ENCODE measurements at places on chromosomes 5 and 9. TPM values are rescaled to one million over a fixed set of nuclear protein-coding genes. Genes with fewer than 3 reads are reported as not detected.

The NUTM2G gene
- not detected for total RNA-seq

DNA sequence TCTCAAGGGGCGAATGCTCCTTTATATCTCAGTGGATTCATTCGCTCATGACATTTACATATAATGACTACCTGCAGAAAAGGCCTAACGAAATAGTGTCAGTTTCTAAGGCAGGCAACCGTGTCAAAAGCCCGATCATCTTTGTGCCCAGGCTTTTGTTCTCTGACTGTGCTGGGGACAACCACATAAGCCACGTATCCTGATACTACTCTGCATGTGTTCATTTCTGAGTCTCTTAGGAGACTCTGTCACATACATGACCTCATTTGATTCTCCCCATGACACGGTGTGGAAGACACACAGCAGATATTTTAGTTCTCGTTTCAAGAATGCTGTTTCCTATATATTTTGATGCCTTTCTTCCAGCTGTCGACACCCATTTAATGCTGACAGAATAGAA, 598.5 kb downstream of the BNC2 start:
- no peak for DNase-seq

- no peak for DNase-seq
Observed at GRCh38 chr9:86977205-86977835, 30.0 kb upstream of the GAS1 start.

DNA sequence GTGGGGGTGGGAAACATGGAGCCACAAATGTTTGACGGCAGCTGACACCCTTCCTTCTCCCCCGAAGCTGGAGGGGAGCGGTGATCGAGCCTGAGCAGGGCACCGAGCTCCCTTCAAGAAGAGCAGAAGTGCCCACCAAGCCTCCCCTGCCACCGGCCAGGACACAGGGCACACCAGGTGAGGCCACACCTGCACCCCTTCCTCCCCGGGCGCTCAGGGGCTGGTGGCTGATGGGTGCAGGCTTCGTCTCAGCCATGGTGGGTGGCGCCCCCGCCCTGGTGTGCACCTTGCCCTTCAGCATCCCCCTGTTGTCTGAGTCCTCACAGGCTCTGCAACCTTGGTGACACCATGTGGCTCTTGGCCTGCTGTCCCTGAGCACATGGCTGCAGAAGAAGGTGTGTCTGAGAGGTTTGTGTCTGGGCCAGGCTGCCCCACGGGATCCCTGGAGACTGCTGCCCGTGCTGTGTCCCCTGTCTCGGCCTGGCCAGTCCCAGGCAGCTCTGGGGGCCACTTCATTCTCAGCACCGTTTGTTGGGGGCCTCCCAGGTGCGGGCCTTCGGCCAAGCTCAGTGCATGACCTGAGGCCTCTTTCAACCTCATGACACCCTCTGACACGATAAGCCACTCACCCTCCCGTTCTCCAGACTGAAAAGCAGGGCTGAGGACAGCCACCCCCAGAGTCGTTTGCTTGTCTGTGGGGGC, 11.1 kb downstream of the MAN1B1 start:
- DNase-seq = no peak

GRCh38 chr9:69411931-69412740, 87.1 kb downstream of the ENTREP1 start:
- DNase-seq = no peak

DNA sequence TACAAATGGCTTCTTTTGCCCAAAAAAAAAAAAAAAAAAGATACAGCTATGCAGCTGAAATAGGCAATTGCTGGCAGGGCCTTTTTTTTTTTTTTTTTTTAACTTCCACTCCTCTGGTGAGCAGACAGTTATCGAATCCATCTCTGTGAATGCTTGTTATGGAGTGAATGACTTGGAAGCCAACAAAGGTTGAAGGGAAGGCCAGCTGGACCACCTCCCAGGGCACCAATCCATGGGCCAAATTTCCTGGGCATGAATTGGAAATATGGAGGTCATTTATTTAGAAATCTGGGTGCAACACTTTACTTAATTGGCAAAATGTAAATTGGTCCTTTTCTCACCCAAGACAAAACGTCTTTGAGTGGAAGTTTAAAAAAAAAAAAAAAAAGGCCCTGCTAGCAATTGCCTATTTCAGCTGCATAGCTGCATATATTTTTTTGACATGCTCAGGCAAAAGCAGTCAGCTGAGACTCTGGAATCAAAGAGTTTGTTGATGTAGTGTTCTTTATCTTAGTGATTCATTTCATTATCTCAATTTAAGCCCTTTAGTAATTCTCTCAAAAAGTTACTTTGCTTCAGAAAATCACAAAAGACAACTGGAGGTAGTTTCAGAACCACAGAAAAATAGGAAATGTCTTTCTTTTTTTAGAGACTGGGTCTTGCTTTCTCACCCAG, 392.2 kb upstream of the KLF4 start:
- no peak for DNase-seq

GRCh38 chr9:116837018-116837989, 150.2 kb downstream of the TRIM32 start:
- DNase-seq = no peak
